ENCODE measurements at places on chromosomes 12 and 14.
A peak's percentile ranks its signal among the peaks of the same experiment; 100 is the strongest.

- DNase-seq, result peak; percentile 73
Observed at GRCh38 chr12:14613718-14614117, 46.0 kb upstream of the PLBD1 start.

- peak; percentile 32 for DNase-seq
Observed at GRCh38 chr12:101671157-101671791, 26.2 kb upstream of the CHPT1 start.

DNA sequence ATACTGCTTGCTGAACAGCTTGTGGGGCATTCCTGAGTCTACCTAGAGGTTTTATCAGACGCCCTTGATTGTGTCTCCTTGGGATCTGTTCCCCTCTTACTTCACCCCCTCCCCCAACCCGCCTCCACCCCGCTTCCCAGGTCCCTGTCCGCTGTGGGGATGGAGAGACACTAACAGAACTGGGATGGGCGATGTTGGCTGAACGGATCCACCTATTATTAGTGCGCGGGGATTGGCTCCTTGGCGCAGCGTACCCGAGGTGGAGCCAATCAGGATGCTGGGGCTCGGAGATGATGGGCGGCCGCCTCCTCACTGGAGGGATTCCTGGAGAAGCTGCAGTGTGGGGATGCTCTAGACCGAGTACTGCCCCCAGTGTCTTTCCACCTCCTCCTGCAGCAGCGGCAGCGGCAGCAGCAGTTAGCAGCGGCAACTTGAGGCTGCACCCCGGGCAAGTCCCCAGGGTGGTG is at the start of gene SYT1:
TSS of gene SYT1 (plus strand) at position 372 of the 467 bp plus-strand sequence.
- DNase-seq, result peak; percentile 18

DNA sequence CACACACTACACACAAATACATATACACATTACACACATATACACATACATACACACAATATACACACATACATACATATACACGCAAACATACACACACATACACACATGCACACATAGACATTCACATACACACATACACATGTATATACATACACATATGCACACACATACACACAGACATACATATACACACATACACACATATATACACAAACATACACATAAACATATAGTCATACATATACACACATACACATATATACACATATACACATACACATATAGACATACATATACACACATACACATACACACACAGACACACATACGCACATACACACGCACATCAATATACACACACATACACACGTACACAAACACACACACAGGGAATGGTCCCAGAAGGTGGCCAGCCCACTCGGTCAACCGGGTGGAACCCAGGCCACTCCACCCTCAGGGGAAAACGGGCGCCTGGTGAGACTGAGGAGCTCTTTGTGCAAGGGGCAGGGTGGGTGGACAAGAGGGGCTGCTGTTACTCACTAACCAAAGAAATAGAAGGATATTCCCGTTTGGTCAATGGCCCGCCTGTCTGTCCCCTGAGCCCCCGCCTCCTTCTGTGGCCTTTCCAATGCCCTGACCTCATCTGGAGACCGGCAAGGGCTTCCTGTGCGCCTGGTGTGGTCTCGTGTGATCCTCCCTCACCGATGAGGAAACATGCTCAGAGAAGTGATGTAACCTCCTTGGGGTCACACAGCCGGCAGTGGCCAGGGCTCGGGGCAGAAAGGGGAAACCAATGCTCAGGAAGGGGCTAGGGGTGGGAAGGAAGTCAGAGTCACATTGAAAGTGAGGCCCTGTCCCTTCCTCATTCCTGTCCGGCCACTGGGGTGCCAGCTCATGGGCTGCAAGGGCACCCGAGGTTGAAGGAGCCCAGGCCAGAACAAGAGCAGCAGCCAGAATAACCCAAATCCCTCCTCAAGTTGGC is 5.3 kb downstream of the TRPV4 start:
- DNase-seq, result no peak

GRCh38 chr12:126488806-126489205 is 1423.6 kb downstream of the AACS start:
- DNase-seq, result no peak

- no peak for DNase-seq
Observed at GRCh38 chr12:52146089-52146821, 45.6 kb downstream of the KRT80 start.

GRCh38 chr12:132374612-132375445 is 45.4 kb upstream of the GALNT9 start:
- no peak for DNase-seq

DNA sequence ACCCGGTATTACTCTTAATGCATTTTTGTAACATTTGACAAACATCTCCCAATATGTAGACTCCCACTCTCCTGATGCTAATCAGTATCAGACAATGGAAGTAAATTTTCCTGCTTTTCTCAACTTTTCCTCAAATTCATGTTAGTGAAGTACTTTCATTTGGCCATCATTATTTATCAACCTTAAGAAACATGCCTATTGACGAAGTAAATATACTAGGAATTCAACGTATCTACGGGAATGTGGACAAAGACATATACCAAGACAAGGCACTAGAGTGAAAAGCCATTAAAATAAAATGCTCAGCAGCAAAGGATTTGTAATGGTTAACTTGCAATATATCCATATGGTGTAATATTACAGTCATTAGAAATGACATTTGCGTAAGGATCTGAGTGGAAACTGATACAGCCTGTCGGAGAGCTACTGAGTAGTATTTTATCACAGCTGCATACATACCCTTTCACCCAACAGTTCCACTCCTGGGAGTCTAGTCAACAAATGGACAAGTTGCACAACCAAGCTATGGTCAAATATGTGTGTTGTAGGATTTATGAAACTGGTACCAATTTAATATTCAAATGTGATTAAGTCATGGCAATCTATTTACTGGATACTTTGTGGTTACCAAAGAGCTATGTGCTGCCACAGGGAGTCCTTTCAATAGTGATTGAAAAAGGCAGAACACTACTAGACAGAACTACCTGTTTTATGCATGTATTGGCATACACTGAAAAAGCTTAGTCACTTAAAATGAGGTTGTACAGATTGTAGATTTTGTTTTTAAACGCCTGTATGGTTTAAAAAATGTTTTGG is 26.5 kb downstream of the NUDT4 start:
- DNase-seq, result no peak

Data from memory B cell (primary cell).